ENCODE measurements at places on chromosomes 6 and 20.

DNA sequence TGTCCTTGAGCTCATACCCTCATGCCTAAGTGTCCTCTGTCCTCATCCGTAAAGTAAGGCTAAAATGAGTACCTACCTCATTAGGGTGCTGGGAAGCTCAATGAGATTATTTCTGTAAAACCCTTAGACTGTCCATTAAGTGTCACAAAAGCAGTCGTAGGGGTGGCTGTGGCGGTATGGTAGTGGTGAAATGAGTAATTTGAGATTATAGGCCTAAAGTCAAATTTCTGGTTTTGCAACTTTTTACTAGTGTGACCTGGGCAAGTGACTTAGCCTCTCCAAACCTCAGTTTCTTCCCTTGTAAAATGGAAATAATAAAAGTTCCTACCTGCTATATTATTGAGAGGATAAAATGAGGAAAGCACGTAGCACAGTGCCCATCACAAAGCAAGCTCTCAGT, 148.2 kb upstream of the AKAP12 start:
- no peak for DNase-seq

- DNase-seq = no peak
Measured at GRCh38 chr6:41063884-41064285, 8.3 kb downstream of the OARD1 start.

- DNase-seq = no peak
Measured at GRCh38 chr6:99618649-99619408, 12.2 kb downstream of the PRDM13 start.

DNA sequence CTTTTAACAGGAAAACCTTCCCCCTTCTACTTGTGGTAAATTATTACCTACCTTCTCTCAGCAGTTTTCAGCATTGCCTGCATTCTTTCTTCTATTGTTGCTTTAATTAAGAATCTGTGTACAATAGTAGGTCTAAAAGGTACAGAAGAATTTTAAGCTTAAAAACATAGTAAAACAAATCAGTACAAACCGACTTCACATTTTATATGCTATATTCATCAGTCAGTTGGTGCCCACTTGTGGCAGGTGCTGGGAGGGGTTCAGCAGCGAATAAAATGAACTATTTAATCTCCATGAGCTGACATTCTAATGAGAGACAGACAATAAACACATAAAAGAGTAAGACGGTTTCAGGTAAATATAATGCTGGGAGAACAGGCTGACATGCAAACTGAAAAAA, 73.4 kb upstream of the FBXO30 start:
- DNase-seq = peak; percentile 76

DNA sequence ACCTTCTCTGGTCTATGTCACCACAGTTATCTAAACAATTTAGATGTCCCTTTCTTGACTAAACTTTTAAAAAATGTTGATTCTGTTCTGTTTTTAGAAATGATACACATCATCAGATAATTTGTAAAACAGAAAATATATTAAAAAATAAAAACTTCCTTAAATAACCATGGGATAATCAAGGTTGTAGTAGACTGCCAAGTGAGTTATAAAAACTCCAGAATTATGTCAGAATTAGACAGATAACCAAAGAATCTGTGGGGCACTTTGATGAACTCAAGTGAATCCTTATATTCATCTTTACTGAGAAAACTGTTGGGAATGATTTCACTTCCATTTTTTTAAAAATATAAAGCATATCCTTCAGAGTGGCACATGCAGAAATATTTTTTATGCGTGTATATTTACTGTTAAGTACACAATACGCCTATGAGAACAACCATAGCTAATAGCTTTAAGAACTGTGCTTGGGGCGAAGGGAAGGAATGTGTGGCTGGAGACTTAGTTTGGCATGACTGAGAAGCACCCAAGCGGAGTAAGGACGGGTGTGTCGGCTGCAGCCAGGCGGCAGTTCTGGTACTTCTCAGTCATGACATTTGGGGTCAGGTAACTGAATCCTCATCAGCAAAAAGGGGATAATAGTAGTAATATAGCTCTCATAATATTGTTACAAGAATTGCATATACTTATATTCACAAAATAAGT, 604.7 kb upstream of the CITED2 start:
- peak; percentile 97 for DNase-seq

DNA sequence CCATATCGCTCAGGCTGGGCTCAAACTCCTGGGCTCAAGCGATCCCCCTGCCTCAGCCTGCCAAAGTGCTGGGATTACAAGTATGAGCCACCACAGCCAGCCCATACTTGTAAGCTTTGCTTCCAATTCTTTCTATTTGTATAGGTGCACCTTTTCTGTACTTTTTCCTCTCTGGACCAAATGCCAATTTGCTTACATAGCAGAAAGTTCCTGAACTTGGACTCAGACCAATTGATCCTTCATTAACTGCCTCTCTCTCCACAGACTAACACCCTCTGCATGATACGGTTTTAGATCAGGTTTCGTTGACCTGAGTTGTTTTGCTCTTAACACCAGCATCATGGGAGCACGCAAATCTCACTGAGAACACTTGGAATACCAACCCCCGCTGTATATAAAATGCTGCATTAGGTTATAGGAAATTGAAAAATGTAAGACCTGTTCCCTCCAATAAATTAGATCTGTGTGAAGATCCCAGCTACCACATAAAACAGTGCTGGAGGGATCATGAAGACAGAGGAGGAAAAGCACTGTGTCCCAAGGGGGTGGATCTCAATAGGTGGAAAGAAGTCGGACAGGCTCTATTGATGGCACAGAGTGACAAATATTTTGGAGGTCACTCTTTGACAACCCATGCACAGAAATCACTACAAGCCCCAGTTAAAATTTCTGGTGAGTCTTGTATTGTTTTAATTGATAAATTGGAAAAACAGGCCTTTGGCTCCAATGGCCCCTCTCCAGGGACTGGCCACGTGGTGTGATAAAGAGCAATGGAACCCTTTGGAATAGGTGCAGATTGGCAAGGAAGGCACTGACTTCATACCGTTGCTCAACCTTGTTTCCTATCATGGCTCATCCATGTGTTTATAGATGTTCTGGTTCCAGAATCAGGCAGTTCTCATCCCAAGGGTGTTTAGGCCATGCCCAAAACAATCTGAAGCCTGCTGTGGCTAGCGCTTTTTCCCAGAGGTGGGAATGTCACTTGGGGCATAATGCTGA, 51.2 kb downstream of the ISM1 start:
- DNase-seq = no peak

DNA sequence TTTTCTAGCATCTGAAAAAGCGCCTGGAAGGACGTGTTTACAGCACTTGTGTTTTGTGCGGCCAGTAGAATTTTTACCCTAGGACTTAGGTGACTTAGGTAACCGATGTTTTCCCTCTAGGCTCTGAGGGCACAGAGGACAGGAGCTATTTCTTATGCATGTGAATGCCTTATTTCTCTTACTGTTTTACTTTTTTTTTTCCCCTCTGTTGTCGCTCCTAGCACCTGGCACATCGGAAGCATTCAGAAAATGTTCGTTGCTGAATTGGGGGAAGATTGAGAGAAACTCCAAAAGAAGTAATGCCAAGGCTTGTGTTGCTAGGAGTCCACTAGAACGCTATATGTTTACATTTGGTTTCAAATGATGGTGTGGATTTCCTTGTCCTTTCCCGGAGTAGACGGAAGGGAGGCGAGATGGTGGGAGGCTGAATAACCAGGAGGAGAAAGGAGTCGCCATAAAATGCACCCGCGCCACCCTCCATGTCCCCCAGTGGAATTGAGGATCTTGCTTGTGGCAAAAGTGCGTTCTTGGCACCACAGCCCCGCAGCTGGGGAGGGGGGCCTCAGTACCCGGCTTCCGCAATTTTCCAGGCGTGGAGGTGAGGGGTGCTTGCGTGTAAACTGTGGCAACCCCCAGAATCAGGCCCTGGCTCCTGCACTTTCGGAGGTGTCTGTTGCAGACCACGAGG, 6.9 kb downstream of the OLIG3 start:
- DNase-seq = no peak

DNA sequence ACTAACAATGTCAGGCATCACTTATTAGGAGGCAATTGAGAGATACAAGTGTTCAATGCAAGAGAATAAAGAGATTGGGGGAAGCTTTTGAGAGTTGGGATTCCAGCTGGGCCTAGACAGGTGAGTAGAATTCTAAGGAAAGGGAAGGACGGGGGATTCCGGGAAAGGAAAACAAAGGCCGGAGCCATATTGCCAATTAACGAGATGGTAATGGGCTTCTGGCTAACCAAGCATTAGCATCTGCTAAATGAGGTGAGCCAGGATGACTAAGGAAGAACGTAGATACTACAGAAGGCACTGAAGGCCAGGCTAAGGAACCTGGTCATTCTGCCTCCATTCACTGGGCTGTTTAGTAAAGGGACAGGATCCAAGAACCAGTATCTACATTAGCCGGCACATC, 10.5 kb downstream of the FYN start:
- DNase-seq = no peak

- DNase-seq = no peak
Measured at GRCh38 chr20:21508230-21509078, 5.4 kb downstream of the NKX2-2 start.

GRCh38 chr6:123945386-123945785, 141.7 kb downstream of the NKAIN2 start:
- no peak for DNase-seq

DNA sequence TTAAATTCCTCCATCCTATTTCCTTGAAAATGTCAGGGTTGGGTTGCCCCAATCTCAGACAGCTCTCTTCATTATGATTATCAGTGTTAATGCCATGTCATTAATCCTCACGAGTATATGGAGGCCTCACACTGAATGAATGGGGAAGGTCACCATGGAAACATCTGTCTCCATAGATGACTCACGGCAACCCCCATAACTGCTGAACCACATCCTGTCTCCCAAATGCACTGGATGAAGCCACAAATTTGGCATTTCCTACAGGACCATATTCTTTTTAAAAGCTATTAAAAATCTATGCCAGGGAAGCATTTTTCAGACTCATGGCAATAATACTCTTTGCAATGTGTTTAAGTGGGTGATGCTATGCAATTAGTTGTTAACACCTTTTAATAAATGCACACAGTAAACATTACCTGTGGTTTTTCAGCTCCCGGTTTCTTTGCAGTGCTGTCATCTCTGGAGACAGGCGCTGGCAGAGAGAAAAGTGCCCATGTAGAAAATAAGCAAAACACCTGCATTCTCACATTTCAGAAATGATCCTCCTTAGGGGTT, 80.1 kb upstream of the PTPRK start:
- peak; percentile 76 for DNase-seq

- no peak for DNase-seq
Measured at GRCh38 chr6:10862361-10862760, 19.5 kb downstream of the GCM2 start.

DNA sequence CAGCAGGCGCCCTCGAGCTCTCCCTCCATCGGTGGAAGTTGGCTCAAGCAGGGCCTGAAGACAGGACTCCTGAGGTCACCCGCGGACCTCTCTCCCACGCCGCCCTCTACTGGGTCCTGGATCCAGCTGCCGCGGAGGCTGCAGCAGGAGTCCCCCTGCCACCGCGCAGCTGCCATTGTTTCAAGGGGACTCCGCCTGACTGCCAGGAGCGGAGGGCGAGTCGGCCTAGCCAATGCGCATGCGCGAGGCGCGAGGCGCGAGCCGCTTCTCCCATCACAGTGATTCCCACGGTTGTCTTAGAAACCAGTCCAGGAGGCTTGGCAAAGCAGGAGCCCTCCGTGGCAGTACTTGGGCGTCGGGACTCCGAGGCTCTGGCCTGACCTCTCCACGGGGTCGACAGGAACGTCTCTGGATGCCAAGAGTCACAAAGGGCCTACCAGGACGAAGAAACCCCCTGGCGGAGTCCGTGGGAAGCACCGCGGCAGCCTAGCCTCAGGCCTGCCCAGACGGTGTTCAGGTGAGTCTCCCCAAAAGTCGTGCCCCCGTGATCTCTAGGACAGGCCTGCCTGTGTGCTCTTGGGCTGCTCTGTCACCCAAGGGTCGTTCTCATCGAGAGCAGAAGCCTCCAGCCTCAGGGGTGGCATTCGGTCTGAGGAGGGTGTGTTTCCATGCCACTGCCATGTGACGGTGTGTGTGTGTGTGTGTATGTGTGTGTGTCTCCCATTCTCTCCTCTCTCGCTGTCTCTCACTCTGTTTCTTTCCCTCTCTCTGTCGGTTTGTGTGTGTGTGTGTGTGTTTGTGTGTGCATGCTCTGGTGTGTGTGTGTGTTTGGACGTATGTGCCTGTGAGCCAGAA, 290.6 kb upstream of the ZNF337 start:
- DNase-seq = peak; percentile 2

GRCh38 chr6:103191391-103192093, 1668.2 kb downstream of the HACE1 start:
- no peak for DNase-seq

GRCh38 chr6:82145926-82146452, 101.6 kb downstream of the IBTK start:
- peak; percentile 19 for DNase-seq

GRCh38 chr6:106908386-106908840, 66.1 kb downstream of the CD24 start:
- peak; percentile 90 for DNase-seq

GRCh38 chr20:21534453-21534852, 20.6 kb upstream of the NKX2-2 start:
- no peak for DNase-seq

GRCh38 chr6:13177664-13178063, 150.7 kb downstream of the TBC1D7 start:
- no peak for DNase-seq

DNA sequence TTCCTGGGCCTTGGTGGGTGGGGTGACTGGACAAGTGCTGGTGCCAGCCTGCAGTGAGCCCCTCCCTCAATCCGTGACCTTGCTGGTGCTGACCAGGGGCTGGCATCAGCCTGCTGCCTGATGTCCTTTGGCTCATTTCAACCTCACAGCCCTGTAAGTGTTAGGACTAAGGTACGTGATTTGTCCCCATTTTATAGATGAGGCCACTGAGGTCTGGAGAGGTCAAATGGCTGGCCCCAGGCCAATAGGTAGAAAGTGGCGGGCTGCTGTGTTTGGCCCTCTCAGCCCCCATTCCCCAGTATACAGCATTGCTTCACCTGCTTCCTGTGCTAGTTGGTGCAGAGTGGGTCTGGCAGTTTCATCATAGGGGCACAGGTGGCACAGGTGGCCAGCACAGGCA, 20.1 kb downstream of the EFCAB8 start:
- DNase-seq = no peak

DNA sequence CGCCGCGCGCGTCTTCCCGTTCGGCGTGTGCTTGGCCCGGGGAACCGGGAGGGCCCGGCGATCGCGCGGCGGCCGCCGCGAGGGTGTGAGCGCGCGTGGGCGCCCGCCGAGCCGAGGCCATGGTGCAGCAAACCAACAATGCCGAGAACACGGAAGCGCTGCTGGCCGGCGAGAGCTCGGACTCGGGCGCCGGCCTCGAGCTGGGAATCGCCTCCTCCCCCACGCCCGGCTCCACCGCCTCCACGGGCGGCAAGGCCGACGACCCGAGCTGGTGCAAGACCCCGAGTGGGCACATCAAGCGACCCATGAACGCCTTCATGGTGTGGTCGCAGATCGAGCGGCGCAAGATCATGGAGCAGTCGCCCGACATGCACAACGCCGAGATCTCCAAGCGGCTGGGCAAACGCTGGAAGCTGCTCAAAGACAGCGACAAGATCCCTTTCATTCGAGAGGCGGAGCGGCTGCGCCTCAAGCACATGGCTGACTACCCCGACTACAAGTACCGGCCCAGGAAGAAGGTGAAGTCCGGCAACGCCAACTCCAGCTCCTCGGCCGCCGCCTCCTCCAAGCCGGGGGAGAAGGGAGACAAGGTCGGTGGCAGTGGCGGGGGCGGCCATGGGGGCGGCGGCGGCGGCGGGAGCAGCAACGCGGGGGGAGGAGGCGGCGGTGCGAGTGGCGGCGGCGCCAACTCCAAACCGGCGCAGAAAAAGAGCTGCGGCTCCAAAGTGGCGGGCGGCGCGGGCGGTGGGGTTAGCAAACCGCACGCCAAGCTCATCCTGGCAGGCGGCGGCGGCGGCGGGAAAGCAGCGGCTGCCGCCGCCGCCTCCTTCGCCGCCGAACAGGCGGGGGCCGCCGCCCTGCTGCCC, 1.1 kb downstream of the SOX4 start:
- peak; percentile 39 for DNase-seq
